ENCODE measurements at places on chromosomes 5 and 9.

DNA sequence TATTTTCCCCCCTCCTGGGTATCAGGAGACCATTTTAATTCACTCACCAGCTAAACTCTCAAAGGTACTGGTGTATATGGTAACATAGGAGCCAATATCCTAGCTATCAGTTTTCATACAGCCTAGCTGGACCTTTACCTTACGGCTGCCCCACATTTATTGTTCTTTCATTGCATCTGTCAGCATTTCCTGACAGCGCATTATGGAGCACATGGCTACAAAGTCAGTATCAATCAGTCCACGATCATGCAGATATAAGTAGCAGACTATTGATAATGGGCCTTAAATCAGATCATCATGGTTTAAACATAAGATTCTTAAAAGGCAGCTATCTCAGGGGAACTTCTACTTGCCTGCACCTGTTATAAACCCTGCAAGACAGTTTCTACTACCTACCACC, 304.7 kb downstream of the KIAA0825 start:
- DNase-seq = no peak

- DNase-seq = no peak
Measured at GRCh38 chr5:137828180-137828579, 39.5 kb upstream of the MYOT start.

GRCh38 chr9:91289244-91289643, 72.5 kb downstream of the AUH start:
- DNase-seq = no peak

- no peak for DNase-seq
Measured at GRCh38 chr5:1511048-1511447, 12.7 kb downstream of the LPCAT1 start.

DNA sequence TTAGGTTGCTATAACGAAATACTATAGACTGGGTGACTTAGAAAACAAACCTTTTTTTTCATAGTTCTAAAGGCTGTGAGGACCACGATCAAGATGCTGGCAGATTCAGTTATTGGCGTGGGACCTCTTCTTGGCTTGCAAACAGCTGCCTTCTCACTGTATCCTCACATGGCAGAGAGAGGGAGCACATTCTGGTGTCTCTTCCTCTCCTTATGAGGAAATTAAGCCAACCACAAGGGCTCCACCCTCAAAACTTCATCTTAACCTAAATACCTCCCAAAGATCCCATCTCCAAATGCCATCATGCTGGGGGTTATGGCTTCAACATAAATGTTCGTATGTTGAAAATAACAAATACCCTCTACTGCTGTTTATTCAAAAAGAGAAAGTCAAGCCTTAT, 197.1 kb downstream of the CEMIP2 start:
- DNase-seq = no peak

- peak; percentile 84 for DNase-seq
Measured at GRCh38 chr9:105405514-105406131, 42.2 kb upstream of the FSD1L start.

DNA sequence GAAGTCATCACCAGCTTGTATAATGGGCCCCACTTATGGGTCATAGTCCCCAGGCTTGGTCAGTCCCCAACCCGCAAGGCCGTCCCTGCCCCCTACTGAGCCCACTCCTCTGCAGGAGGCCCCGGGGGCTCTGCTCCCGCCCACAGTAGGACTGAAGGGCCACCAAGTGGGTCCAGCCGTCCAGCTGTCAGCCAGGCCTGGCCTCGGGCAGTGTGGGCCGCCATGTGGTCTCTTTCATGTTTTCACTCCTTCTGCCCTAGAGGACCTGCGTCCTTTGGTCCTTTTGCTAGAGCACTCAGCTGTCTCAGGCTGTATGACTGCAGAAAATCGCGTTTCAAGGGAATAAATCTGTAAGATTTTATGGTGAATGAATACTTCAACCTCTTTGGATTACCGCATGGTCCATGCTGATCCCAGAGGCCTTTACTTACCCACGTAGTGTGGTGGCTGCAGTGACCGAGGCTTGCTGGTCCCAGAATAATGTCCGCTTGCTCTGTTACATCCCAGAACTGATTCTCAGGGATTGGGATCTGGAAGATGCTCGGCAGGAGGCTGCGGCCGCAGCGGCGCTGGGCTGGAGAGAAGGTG, 105.7 kb upstream of the FAM120A start:
- no peak for DNase-seq

DNA sequence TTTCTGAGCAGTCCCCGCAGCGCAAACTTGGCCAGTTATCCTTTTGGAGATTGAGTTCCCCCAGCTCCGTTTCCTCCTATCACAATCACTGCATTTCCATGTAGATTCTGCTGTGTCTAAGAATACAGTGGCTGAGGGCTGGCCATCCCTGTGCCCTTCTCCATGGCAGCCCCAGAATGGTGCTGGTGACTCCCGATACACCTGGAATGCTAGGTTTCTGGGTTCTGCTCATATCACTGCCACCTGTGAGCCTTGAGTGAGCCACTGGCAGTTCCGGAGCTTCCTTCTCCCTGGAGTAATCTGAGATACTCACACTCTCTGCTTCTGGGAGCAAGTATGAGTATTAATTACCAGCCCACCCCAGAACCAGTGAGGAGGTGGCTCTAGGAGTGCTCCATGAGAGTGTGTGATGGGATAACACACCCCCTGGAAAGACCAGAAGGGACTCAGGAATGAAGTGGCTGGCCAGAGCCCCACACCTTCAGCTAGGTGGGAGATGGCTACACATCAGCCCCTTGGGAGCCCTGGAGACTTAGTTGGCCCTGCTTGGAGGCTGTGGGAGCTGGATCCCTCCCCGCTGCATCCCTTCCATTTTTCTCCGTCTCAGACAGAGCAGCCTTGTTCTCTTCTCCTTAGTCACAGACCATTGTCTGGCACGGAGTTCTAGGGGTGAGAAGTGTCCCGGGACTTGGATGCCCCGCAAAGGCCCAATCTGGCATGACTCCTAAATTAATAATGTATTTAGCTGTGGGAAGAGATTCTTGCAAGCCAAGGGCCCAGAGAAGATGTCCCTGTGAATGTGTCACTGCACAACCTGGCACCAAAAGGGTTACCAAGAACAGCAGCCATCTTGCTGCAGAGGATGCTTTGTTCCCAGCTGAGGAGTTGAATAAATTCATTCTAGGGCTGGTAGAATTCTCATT, 4.9 kb downstream of the PCDHGC5 start:
- no peak for DNase-seq

GRCh38 chr5:138597661-138598400, 22.6 kb upstream of the HSPA9 start:
- no peak for DNase-seq

- no peak for DNase-seq
Measured at GRCh38 chr5:179263391-179264052, 81.7 kb downstream of the ADAMTS2 start.

- DNase-seq = no peak
Measured at GRCh38 chr5:38535248-38535750, 21.1 kb downstream of the LIFR start.

DNA sequence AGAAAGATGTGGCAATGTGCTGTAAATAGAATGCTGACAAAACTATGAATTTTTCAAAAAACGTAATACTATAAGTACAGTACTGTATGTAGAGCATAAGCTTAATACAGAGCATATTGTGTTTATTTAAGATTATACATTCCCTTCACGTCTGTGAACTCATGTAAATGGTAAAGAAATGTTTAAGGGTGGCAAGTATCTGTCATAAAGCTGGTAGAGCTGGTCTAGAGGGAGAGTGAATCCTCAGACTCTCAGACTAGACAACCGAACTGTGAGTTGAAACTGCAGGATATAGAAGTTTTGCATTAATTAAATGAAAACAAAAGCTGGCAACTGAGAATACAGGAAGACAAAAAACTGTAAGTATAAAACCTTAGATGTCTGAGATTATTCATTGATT, 87.3 kb upstream of the ANXA1 start:
- DNase-seq = no peak

GRCh38 chr5:145697251-145697990, 137.7 kb downstream of the PRELID2 start:
- DNase-seq = no peak

DNA sequence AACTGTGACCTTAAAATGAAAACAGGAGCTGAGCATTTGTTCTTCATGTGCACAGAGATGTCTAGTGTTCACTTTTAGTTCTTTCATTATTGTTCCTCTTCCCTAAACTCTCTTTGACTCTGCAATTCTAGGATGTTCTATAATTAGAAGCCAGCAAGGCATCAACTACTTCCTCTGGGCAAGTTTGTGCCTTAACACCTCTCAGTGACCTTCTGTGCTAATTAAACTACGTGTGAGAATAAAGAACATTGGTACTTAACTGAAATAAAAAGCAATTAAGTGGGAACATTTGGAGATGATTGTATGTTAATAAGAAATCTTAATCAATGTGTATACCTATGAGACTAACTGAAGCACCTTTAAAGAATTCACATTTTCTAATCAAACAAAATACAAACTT, 242.8 kb downstream of the RASEF start:
- DNase-seq = no peak

GRCh38 chr9:69213647-69214046, 39.6 kb downstream of the TJP2 start:
- no peak for DNase-seq

DNA sequence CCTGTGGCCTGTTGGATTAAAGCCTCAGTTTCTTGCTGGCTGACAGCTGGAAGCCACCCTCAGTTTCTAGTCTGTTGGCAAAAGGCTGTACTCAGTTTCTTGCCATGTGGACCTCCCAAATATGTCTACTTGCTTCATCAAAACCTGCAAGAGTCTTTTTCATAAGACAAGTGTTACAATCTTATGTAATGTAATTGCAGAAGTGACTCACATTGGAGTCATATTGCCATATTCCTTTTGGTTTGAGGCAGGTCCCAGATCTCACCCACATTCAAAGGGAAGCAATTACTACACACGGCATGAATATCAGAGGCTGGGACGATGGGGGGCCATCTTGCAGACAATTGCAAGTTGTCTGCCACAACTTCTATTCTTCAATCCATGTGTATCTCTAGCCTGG, 286.7 kb upstream of the IL12B start:
- DNase-seq = no peak

GRCh38 chr5:154811653-154812465, 38.5 kb downstream of the FAXDC2 start:
- DNase-seq = peak; percentile 57

Data from central memory CD4-positive, alpha-beta T cell (primary cell).